Fibroblast of the aortic adventitia (primary cell): ENCODE measurements at places on chromosomes 3 and 15. TPM values are rescaled to one million over a fixed set of nuclear protein-coding genes. Genes with fewer than 3 reads are reported as not detected.

The SLC12A8 gene
- 13.4 and 15.5 TPM in 2 replicates for total RNA-seq

The HRH1 gene
- 7.4 and 20.6 TPM in 2 replicates for total RNA-seq

The B3GALNT1 gene
- 14.2 and 28.5 TPM in 2 replicates for total RNA-seq

The NUP210 gene
- 0.33 and 0.45 TPM in 2 replicates for total RNA-seq

The RFTN1 gene
- 47.7 and 54.7 TPM in 2 replicates for total RNA-seq

The ST8SIA2 gene
- total RNA-seq: 0.25 TPM in 1 of 2 replicates, not detected in the other

The GTF2E1 gene
- total RNA-seq: 15.5 and 16.9 TPM in 2 replicates

The CPNE9 gene
- total RNA-seq: not detected in 2 replicates

The CPLX3 gene
- not detected in 2 replicates for total RNA-seq

The SERPINI2 gene
- total RNA-seq: not detected in 2 replicates

The CCDC80 gene
- 614 and 2,284 TPM in 2 replicates for total RNA-seq

The NCK1 gene
- total RNA-seq: 42.6 and 244 TPM in 2 replicates

The PARP15 gene
- total RNA-seq: 0.72 and 0.82 TPM in 2 replicates

The CEMIP gene
- 225 and 249 TPM in 2 replicates for total RNA-seq

The CMTM6 gene
- total RNA-seq: 43.1 and 81.4 TPM in 2 replicates

The ADAMTSL3 gene
- 1.4 and 2.0 TPM in 2 replicates for total RNA-seq

The TGM4 gene
- total RNA-seq: not detected in 2 replicates

The GOLGA8T gene
- not detected in 2 replicates for total RNA-seq

The LSM3 gene
- 5.6 and 15.6 TPM in 2 replicates for total RNA-seq

The RAB7A gene
- total RNA-seq: 96.8 and 166 TPM in 2 replicates

The NUSAP1 gene
- total RNA-seq: 21.3 and 85.8 TPM in 2 replicates

The GP9 gene
- not detected in 2 replicates for total RNA-seq

The EXOSC7 gene
- total RNA-seq: 26.8 and 80.2 TPM in 2 replicates

The SPATA12 gene
- total RNA-seq: 0.09 TPM in 1 of 2 replicates, not detected in the other

The LRTM1 gene
- not detected in 2 replicates for total RNA-seq

The MFSD1 gene
- total RNA-seq: 168 and 223 TPM in 2 replicates

The RBPMS2 gene
- 0.09 TPM in 1 of 2 replicates, not detected in the other for total RNA-seq

The CD200R1 gene
- not detected in 2 replicates for total RNA-seq

The LRRC15 gene
- total RNA-seq: 0.25 and 10.0 TPM in 2 replicates

The LEKR1 gene
- 0.81 and 2.8 TPM in 2 replicates for total RNA-seq

The FRMD5 gene
- 9.9 and 16.3 TPM in 2 replicates for total RNA-seq

The CEP19 gene
- 4.0 and 6.5 TPM in 2 replicates for total RNA-seq

The FEM1B gene
- 42.4 and 45.5 TPM in 2 replicates for total RNA-seq

The STRIT1 gene
- not detected in 2 replicates for total RNA-seq

The VILL gene
- total RNA-seq: 2.4 and 7.0 TPM in 2 replicates

The DNAJB8 gene
- total RNA-seq: 0.25 TPM in 1 of 2 replicates, not detected in the other

The APOD gene
- total RNA-seq: 2.9 and 33.3 TPM in 2 replicates

The IQCH gene
- total RNA-seq: 0.74 and 3.6 TPM in 2 replicates

The SATB1 gene
- total RNA-seq: 23.3 and 62.5 TPM in 2 replicates

The C3orf49 gene
- not detected in 2 replicates for total RNA-seq

The ZNF148 gene
- total RNA-seq: 40.1 and 62.9 TPM in 2 replicates

The LIPC gene
- 0.90 and 1.7 TPM in 2 replicates for total RNA-seq

The PRSS50 gene
- total RNA-seq: not detected in 2 replicates
